ENCODE measurements at places on chromosomes 2 and 18.
A peak's percentile ranks its signal among the peaks of the same experiment; 100 is the strongest.

DNA sequence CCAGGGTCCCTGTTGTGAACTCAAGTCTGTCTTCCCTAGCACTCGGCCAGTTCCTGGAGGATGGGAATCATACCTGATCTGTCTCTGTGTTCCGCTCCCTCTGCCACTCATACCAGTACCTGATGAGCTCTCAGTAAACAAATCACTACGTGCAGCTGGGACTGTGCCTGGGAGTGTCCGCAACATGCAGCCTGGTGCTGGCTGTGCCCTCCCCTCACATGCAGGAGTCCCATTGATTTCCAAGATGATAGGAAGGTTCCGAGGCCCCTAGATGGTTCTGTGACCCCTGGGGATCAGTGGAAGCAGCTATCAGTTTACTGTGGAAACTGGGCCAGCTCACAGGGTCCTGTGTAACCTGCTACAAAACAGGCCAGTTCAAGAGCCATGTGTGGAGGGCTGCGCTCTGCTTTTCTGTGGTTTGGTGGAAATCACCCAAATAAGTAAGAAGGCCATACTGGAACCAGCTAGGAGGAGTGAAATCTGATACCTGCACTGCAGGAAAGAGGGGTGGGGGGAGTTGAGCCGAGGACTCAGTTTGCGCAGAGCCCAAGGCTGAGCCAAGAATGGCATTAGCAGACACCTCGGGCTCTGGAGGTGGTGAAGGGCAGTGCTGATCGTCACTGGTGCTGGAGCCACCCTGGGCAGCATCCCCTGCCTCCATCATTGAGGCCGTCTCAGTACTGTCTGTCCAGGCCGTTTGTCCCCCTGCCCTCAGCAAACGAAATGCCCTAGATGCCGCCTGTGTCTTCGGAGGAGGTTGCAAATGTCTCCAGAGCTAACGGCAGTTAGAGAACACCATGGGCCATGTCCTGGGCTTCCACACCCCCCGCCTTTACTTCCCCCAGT is 93.3 kb downstream of the KLHL29 start:
- no peak for DNase-seq

- DNase-seq = no peak
Measured at GRCh38 chr18:44562986-44563385, 117.7 kb upstream of the SETBP1 start.

DNA sequence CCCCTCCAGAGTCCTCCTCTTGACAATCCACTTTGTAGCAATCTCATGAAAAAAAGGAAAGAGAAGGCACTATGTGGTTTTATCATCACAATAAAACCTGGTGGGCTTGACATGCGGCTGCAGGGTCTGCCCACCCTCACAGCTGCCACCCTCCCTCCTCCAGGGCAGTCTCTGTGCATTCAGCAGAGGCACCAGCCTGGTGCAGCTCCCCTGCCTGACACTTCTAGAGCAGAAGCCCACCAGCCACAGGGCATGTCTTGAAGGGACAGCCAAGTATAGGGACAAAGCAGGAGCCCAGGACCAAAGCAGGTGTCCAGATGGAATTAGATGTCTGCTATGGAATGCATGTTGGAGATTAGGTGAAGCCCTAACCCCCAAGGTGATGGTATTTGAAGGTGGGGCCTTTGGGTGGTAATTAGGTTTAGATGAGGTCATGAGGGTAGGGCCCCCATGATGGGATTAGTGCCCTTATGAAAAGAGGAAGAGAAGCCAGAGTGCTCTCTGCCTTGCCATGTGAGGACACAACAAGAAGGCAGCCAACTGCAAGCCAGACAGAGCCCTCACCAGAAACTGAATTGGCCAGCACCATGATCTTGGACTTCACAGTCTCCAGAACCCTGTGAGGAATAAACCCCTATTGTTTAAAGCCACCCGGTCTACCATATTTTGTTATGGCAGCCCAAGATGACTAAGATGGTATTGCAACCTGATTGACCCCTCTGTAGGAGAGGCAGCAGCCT is 86.9 kb downstream of the MCFD2 start:
- no peak for DNase-seq

DNA sequence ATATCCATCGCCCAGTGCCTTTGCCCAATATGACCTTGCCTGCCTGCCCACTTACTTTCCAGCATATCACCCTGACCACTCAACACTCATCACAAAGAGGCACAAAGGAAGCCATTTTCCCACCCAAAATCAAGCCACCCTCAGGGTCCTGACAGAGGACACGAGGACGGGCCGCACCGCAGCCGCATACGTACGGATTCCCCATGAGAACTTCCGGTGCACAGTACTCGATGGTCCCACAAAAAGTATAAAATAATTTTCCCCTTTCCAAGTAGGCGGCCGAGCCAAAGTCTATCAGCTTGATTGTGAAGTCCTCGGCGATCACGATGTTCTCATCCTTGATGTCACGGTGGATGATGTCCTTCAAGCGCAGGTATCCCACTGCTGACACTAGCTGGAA is 10.0 kb upstream of the MTERF4 start:
- DNase-seq = no peak

DNA sequence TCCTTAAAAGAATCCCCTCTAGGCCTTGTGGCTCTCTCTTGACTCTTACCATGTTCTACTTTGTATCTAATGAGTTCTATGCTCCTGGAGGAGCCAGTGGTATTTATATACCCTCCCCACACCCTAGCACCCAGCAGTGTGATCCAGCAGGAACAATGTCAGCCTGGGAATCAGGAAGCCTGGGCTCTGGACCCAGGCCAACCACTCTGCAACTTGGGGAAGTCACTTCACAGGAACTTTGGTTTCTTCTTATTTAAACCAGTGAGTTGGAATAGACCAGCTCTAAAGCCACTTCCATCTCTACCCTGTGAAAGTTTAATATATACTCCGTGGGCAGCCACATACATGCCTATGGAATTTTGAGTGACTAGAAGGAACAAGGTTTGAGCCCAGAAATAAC is 11.6 kb upstream of the SPTBN1 start:
- DNase-seq = no peak

DNA sequence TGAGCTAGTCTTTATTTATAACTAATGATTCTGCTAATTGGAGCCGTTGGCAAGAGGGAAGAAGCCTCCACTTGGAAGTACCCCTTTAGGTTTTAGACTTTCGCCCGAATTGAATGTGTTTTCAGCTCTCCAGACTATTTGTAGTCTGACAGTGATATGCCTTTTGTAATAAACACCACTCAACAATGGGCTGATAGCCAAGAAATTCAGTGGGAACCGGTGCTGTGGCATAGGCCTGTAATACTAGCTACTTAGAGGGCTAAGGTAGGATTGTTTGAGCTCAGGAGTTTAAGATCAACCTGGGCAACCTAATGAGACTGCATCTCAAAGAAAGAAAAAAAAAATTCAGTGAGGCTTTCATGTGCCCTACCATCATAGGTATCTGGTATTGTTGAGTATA is 13.6 kb upstream of the ZSCAN30 start:
- DNase-seq = no peak

DNA sequence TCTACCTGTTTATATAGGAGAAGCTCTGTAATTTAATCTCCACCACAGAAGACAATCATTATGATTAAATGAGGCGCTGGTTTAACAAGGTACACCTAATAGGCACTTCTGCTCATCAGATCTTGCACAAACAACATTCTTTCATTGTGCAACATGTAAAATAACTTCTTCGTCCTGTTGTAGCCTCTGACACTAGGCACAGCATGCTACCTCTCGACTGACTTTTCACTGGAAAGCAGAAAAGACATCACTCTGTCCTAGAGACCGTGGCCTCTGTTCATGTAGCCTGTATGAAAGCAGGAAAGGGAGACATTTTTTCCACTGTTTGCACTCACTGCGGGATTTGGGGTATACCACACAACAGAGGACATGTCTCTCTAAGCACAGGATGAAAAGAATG is 316.5 kb downstream of the IRS1 start:
- no peak for DNase-seq

- no peak for DNase-seq
Measured at GRCh38 chr2:144379851-144380311, 140.0 kb downstream of the ZEB2 start.

DNA sequence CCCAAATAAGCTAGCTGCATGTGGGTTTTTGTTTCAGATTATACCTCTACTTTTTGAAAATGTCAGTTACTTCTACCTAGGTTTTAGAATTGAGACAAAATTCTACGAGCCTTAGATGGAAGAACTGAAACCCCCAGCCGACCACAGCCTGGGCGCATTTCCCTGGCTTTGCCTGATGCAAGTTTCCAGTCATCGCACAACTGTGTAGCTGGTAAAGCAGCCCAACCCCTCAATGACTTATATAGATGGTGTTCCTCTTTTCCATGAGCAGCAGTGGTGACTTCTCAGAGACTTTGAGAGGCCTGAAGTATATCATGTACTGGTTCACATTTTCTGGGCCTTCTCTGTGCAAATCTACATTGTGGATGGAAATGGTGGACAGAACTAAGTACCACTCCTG is 515.4 kb upstream of the RAB6C start:
- DNase-seq = no peak

- no peak for DNase-seq
Measured at GRCh38 chr2:177731384-177731783, 338.8 kb downstream of the AGPS start.

DNA sequence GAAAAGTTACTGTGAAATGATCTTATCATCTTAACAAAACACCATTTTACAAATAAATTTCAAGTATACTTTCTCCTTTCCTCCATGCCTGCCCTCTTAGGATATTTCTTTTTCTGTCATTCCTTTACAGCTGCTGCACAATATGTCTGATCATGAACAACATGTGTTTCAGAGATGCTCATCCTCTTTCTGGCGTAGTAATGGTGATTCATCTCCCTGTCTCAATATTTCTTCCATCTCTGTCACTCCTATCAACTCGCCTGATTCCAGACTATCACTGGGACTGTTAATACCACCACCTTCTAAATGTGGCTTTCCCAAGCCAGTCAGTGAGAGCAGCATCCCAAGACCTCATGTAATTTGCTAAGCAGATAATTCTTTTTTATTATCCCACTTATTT is 290.5 kb downstream of the GULP1 start:
- DNase-seq = no peak

DNA sequence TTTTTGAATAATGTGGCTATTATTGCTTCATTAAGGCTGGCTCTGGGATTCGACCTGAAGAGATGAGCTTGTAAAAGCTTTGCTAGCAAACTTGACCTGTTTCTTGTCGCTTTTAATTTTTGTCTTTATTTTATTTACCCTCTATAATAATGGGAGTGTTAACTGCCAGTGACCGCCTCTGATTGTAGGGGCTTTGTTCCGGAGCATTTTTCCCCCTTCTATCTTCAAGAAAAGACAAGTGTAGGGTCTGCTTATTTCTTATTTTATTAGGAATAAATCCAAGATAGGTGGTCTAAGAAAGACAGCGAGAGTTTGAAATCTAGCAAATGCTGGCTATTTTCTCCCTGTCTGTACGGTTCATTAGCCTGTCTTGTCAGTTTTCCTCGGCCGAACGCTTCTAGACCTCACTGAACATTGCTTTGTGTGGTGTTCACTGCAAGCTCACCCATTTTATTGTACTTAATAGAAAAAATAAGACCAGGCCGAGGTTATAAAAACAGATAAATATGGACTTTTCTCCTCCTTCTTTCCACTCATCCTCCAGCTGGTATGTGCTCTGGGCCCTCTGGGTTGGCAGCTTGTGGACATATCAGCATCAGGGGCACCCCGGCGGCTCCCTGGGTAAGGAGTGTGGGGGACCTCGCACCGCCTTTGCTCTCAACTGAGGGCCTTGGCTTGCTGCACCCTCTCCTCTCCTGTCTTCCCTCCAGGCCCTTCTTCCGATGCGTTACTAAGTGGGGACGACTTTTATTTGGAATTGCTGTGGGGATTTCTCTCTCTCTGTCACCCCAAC is 8.5 kb downstream of the MEIS1 start:
- DNase-seq = no peak

GRCh38 chr2:236363711-236364277 is 99.6 kb upstream of the ASB18 start:
- DNase-seq = no peak

GRCh38 chr2:175282300-175282699 is 100.8 kb upstream of the ATP5MC3 start:
- peak; percentile 32 for DNase-seq

DNA sequence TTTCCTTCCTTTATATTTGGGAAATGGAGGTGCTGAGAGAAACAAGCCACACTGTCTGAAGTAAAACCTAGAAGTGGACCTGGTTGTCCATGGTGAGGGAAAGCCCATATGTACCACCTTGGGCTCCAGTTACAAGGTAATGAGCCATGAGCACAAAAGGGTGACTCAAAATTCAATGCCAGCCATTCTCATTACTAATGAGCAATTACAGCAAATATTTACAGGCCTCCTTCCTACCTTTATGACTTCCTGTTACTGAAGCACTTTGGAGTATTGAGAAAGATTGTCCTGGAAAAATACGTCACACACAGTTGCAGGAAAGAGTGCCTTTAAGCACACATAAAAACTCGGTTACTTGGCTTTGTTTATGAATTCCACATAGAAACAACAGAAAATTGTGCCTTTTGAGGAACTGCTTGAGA is 9.1 kb downstream of the EPAS1 start:
- peak; percentile 99 for DNase-seq

DNA sequence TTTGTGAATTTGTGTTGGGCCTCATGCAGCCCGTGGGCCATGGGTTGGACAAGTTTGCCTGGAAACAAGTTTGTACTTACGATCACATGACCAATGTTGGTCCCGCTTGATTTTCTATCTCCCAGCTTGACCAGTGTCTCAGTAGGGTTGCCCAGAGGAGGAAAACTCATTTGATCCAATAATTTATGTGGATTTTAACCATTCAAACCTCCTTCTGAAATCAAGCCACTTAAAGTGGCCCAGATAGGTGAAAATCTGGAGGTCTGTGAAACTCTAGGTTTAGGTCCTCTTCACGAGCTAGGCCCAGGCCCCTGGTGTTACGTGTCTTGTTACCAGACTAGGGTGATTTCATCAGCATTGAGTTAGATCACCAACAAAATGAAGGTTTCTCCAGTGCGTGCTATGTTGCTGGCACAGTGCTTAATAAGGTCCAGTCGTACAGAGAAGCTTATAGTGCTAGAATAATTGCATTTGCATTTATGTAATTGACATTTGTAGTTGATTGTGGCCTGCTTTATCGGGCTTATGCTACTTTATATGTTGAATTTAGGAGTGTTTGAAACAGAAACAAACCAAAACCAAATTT is 4.4 kb downstream of the ACTR2 start:
- DNase-seq = no peak

DNA sequence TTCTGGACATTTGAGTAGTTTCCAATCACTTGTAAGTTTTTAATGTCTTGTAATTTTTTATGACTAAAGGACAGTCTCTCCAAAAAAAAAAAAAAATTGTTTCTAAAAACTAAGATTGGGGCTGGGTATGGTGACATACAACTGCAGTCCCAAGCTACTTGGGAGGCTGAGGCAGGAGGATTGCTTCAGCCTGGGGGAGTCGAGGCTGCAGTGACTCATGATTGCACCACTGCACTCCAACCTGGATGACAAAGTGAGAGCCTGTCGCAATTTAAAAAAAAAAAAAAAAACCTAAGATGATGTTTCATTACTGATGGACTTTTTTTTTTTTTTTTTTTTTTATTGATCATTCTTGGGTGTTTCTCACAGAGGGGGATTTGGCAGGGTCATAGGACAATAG is 34.4 kb upstream of the PKDCC start:
- peak; percentile 8 for DNase-seq
